ENCODE measurements at places on chromosomes 5 and 9.

DNA sequence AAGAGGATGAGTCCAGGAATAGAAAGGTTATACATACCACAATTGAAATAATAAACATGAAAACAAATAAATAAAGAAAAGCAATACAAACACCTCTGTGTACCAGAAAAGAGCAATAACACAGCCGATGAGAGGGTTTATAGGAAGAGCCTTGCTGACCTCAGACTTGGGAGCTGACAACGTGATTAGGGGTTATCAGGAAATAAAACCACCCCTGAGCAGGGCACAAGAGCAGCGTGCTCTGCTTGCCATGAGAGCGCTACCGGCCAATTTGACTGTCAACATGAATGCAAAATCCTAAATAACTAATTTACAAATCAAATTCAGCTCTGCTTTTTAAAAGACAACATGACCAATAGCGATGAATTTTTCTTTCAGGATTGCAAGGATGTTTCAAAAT lies 2.6 kb upstream of the FREM1 start:
- no peaks in the 10 kb centered on the region for H3K27me3 ChIP-seq
- no peak overlapping the region for H3K27ac ChIP-seq
- no peak for DNase-seq

GRCh38 chr5:178674334-178674733 lies 47.5 kb upstream of the CLK4 start:
- no peaks in the 10 kb centered on the region for H3K4me1 ChIP-seq
- no peaks in the 10 kb centered on the region for H3K36me3 ChIP-seq
- no peak overlapping the region for H3K27ac ChIP-seq
- H3K27me3 ChIP-seq, result no peaks in the 10 kb centered on the region
- no peak for DNase-seq

- H3K4me3 ChIP-seq, result peak overlapping the region; percentile 0
- peaks cover 37% of the 10 kb centered on the region for H3K36me3 ChIP-seq
- H3K4me1 ChIP-seq, result peaks cover 32% of the 10 kb centered on the region
- DNase-seq, result peak; percentile 64
- peak overlapping the region; percentile 93 for H3K27ac ChIP-seq
These were observed 33.9 kb downstream of the VLDLR start for GRCh38 chr9:2655411-2655901.

DNA sequence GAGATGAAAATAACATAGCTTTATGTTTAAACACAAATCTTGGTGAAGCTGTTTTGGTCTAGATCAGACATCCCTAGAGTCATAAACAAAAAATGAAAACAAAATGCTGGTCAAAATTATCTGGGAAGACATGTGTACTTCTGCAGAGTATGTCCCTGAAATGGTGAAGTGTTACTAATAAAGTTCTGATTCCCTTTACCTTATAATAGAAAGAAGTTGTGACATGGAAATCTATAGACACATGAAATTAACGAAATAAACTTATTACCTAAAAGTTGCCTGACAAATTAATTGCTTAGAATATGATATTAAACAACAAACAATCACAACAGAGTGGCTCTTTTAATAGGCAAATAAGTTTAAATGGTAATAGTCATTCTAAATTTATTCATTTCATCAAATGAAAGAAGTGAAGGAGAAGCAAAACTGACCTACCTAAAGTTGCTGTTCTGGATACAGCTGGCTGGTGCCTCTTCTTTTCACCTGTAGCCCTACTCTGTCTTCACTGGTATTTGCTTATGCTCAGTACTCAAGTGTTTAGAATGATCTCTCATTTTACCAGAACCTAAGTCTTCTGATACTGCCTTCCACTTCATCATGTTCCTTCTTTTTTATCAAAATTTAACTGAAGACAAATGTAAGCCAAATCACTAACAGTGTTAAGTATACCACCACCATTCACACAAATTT lies 38.8 kb downstream of the FNIP1 start:
- peaks cover 29% of the 10 kb centered on the region for H3K36me3 ChIP-seq
- no peaks in the 10 kb centered on the region for H3K27me3 ChIP-seq
- peaks cover 17% of the 10 kb centered on the region for H3K4me1 ChIP-seq
- H3K27ac ChIP-seq, result no peak overlapping the region
- no peak for DNase-seq

DNA sequence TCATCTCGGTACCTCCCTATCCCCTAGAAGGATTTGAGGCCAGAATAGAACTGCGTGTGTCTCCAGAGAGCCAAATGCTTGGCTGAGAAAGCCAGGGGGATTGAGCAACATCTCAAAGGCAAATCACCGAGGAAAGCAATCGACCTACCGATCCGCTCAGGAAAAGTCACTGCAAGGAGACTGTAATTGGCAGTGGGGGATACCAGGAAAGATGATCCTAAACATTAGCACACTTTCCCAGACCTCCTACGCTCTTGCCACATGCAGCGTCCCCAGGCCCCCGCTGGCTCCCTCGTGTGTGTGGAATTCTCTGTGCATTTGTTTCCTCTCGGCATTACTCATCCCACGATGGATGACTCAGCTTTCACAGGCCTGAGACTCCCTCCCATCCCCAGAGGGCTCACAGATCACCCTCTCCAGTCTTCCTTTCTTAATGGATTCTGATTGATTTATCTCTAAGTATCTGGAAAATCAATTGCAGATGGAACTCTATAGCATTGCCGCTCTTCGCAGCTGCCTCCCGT lies 82.2 kb upstream of the ICE1 start:
- no peaks in the 10 kb centered on the region for H3K36me3 ChIP-seq
- H3K4me3 ChIP-seq, result no peak overlapping the region
- no peak for DNase-seq
- H3K27ac ChIP-seq, result no peak overlapping the region
- H3K27me3 ChIP-seq, result no peaks in the 10 kb centered on the region

DNA sequence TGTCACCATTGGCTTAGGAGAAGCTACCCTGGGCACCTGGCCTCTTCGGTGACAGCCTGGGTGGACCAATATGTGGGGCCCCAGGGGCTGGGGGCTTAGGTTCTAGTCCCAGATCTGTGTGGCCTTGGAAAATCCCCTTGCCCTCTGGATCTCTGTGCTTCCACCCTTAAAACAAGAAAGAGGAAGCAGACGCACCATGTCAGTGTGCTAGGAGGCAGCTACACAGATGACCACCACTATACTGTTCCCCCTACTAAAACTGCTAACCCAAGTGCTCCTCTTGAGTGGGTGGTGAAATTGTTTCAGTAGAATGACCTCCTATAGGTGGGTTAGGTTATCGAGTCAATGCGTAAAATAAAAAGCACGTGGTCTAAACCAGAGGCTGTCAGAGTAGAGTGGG lies 31.0 kb downstream of the AFAP1L1 start:
- DNase-seq, result no peak
- peaks cover 11% of the 10 kb centered on the region for H3K27me3 ChIP-seq
- H3K4me3 ChIP-seq, result no peak overlapping the region
- H3K27ac ChIP-seq, result no peak overlapping the region

DNA sequence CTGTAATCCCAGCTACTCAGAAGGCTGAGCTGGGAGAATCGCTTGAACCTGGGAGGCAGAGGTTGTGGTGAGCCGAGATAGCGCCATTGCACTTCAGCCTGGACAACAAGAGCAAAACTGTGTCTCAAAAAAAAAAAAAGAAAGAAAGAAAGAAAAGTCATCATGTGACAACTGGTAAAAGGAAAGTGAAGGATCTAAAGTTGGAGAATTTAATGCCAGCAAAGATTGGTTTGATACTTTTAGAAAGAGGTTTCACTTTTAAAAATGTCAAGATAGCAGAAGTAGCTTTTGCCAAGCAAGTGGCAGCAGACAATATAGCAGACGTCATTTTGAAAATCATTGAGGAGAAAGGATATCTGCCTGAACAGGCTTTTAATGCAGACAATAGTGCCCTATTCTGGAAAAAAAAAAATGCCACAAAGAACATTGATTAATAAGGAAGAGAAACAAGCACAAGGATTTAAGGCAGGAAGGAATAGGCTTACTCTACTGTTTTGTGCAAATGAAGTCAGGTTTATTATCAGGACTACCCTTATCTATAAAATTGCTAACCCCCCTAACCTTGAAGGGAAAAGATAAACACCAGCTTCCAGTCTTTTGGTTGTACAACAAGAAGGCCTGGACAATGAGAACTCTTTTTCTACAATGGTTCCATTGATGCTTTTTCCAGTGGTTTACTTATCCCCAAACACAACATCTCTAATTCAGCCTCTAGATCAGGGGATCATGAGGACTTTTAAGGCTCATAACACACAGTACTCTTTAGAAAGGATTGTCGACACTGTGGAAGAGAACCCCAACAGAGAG lies 12.0 kb downstream of the PKD2L2 start:
- no peak overlapping the region for H3K4me3 ChIP-seq
- H3K4me1 ChIP-seq, result peaks cover 2% of the 10 kb centered on the region
- DNase-seq, result no peak
- H3K27ac ChIP-seq, result no peak overlapping the region
- H3K27me3 ChIP-seq, result peaks cover 3% of the 10 kb centered on the region

DNA sequence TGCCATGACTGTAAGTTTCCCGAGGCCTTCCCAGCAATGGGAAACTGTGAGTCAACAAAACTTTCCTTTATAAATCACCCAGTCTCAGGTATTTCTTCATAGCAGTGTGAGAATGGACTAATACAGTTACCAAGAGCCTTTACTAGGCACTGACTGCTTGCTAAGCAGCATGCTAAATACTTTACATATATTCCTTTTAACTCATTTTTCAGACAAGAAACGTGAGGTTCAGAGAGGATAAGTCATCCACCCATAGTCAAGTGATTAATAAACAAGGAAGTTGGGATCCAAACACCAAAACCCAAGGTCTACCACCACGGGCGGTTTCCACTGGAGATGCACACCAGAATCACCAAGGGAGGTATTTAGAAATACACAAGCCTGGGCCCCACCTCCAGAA lies 50.8 kb downstream of the GABBR2 start:
- DNase-seq, result no peak
- H3K27me3 ChIP-seq, result peaks cover 10% of the 10 kb centered on the region
- no peak overlapping the region for H3K4me3 ChIP-seq
- no peaks in the 10 kb centered on the region for H3K4me1 ChIP-seq
